ENCODE measurements at places on chromosomes 6 and 20.
A peak's percentile ranks its signal among the peaks of the same experiment; 100 is the strongest.

- DNase-seq: no peak
Observed at GRCh38 chr6:156348849-156349248, 428.3 kb upstream of the ARID1B start.

DNA sequence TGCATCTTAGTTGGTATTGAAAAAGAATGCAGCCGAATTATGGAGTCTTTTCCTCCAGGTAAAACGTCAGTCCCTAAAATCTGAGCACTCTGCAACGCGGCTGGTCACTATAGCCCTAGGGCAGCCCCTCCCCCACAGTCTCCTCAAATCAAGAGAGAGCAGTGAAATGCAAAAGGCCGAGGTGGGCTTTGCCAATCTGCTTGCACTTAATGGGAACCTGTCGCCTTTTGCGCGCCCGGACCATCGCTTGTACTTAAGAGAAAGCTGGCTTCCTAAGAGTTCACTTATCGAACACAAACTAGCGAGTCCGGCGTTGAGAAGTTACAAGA is 447 bp downstream of the MCM3 start:
- peak; percentile 61 for DNase-seq

- DNase-seq: no peak
Observed at GRCh38 chr6:97867177-97867576, 584.2 kb upstream of the MMS22L start.

DNA sequence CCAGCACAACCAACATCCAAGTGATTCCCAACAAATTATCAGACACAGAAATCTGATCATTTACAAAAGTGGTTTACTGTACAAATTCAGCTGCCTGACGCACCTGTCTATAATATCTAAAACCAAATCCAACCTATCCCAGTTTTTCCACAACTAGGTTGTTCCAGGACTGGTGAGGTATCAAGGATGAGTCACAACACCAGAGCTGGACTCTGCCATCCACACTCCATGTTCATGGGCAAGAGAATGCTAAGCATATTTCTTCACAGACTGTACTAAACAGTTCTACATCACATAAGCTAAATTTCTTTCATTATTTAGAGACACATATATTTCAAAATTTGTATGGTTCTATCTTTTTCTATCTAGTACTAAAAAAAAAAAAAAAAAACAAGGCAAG is 141.6 kb downstream of the BTBD9 start:
- DNase-seq: no peak

GRCh38 chr6:57116776-57117175 is 26.8 kb downstream of the ZNF451 start:
- no peak for DNase-seq

GRCh38 chr20:6055981-6056569 is 2.2 kb upstream of the LRRN4 start:
- no peak for DNase-seq

DNA sequence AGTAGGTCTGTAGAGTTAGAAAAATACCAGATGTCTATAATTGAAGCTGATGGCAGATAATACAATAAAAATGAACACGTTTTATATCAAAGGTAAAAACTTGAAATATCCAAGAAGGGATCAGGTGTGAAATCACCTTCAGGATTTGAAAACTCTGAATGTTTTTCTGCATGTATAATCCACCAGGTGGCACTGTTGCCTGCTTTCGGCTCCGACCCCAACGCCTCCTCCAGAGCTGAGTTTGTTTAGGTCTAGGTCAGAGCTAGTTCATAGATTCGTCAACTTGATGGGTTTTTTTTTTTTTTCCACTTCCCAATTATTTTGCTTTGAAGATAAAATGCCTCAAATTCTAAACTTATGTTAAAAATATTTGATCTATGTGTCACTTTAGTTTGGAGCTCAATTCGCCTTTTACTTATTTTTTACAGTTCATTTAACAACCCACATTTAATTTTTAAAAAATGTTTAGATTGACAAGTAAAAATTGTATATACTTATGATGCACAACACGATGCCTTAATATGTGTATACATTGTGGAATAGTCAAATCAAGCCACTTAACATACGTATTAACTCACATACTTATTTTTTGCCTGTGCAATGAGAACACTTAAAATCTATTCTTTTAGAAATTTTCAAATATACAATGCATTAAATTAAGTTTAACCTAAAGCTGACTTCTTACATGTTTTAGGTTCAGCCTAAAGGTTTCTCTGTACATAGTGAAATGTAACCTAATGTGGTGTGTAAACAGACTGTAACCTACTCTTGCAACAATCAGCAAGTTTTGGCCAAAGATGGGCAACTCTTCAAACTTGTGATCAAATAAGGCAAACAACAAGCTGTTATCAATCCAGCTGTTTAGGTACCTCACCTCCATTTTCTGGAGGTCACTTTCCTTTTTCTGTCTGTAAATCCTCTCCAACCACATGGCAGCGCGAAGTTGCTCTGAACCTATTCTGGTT is 39.4 kb upstream of the ENPP4 start:
- DNase-seq: peak; percentile 44

DNA sequence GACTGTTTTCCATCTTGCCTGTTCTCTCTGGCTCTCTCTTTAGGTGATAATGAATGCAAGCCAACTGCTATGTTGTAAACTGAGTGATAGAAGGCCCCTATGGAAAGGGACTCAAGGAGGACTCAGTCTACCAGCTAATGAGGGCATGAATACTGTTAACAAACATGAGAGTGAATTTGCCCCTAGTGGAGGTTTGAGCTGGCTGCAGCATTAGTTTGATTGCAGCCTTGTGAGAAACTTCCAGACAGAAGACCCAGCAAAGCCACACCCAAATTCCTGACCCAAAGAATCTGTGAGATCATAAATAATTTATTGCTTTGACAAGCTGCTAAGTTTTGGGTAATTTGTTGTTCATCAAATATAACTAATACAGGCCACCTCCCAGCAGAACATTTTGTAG is 50.0 kb upstream of the PLCB1 start:
- no peak for DNase-seq

Measured in activated CD4-positive, CD25-positive, alpha-beta regulatory T cell treated with anti-CD3 and anti-CD28 coated beads, Interleukin-2, amount 50 U/mL, for 72 hours (primary cell).